Activated B cell treated with CpG ODN at 0.5 μM for 24 hours (primary cell): ENCODE measurements at places on chromosomes 7 and 10. TPM values are rescaled to one million over a fixed set of nuclear protein-coding genes. Genes with fewer than 3 reads are reported as not detected.

DNA sequence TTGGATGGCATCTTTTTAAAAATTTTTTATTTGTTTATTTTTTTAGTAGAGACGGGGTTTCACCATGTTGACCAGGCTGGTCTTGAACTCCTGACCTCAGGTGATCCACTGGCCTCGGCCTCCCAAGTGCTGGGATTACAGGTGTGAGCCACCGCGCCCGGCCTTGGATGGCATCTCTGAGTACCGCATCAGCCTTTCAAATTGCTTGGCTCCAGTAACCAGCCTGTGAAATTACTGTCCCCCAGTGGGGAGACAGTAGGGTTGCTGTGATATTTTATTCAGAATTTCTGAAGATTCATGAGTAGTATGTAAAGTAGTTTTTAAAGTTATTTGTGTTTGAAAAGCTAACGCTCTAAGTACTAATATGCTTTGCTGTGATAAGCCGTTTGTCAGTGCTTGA is 1.2 kb downstream of the NUB1 start:
- peak overlapping the region; percentile 86 for H3K4me3 ChIP-seq
- H3K27me3 ChIP-seq: no peaks in the 10 kb centered on the region
- H3K4me1 ChIP-seq: peaks cover 52% of the 10 kb centered on the region
- H3K27ac ChIP-seq: peak overlapping the region; percentile 86
- H3K36me3 ChIP-seq: peaks cover 33% of the 10 kb centered on the region

FGFR2 gene
- total RNA-seq: not detected in 2 replicates

- H3K4me3 ChIP-seq: no peak overlapping the region
- no peaks in the 10 kb centered on the region for H3K36me3 ChIP-seq
- no peak overlapping the region for H3K27ac ChIP-seq
- DNase-seq: no peak
- no peaks in the 10 kb centered on the region for H3K4me1 ChIP-seq
Observed at GRCh38 chr10:60719721-60720120, 58.6 kb upstream of the CDK1 start.

DNA sequence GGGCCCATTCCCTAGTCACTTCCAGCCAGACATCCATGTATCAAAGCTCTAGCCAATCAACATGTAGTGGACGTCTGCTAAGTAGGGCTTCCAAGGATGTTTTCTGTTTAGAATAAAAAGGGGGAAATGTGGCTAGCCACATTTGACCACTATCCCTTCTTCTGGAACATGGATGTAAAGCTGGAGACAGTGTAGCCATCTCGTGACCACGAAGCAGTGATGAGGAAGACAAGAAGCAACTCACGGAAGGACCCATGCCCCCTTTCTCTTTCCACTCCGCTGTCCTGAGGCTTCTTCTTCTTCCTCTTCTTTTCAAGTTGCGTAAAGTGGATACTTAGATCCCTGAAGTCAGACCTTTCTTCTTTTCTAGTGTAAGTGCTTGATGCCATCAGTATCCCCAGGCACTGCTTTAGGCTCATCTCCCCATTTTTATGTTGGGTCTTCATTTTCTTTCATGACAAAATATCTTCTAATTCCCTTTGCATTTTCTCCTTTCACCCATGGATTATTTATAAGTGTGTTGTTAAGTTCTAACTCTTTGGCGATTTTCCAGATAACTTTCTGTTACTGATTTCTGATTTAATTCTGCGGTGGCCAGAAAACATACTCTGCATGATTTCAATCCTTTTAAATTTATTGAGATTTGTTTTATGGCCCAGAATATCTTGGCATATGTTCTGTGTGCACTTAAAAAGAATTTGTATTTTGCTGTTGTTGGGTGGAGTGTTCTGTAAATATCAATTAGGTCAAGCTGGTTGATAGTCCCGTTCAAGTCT is 594.5 kb downstream of the SDK1 start:
- no peaks in the 10 kb centered on the region for H3K4me1 ChIP-seq
- H3K36me3 ChIP-seq: no peaks in the 10 kb centered on the region
- peaks cover 9% of the 10 kb centered on the region for H3K27me3 ChIP-seq
- no peak overlapping the region for H3K27ac ChIP-seq
- H3K4me3 ChIP-seq: no peak overlapping the region

- no peak overlapping the region for H3K27ac ChIP-seq
- no peaks in the 10 kb centered on the region for H3K36me3 ChIP-seq
- H3K27me3 ChIP-seq: no peaks in the 10 kb centered on the region
- H3K4me3 ChIP-seq: no peak overlapping the region
- no peak for DNase-seq
- no peaks in the 10 kb centered on the region for H3K4me1 ChIP-seq
Observed at GRCh38 chr7:68783684-68784083, 814.6 kb upstream of the AUTS2 start.

DNA sequence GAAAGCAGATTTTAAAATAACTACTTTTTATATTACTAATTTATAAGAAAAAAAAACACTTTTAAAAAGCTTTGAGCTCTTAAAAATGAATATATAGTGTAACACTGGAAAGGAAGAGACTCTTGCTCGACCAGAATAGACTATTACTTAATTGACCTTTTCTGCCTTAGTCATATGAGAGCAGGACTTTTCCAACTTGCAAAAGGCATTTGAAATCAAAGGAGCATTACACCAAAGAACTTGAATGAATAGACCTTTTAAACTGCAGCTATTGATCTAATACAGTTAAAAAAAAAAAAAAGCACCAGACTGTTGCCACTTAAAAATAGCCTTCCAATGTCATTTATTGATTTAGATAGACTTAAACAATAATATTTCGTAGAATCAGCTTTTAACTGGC is 17.2 kb upstream of the SEMA3D start:
- no peak overlapping the region for H3K4me3 ChIP-seq
- no peak for DNase-seq
- H3K4me1 ChIP-seq: no peaks in the 10 kb centered on the region
- H3K36me3 ChIP-seq: no peaks in the 10 kb centered on the region
- H3K27ac ChIP-seq: no peak overlapping the region
- peaks cover 12% of the 10 kb centered on the region for H3K27me3 ChIP-seq
